Activated CD4-positive, alpha-beta T cell treated with anti-CD3 and anti-CD28 coated beads for 1 hour (primary cell): ENCODE measurements at places on chromosomes 1 and 21.

GRCh38 chr1:179793281-179793680 lies 50.2 kb downstream of the FAM163A start:
- DNase-seq: no peak

DNA sequence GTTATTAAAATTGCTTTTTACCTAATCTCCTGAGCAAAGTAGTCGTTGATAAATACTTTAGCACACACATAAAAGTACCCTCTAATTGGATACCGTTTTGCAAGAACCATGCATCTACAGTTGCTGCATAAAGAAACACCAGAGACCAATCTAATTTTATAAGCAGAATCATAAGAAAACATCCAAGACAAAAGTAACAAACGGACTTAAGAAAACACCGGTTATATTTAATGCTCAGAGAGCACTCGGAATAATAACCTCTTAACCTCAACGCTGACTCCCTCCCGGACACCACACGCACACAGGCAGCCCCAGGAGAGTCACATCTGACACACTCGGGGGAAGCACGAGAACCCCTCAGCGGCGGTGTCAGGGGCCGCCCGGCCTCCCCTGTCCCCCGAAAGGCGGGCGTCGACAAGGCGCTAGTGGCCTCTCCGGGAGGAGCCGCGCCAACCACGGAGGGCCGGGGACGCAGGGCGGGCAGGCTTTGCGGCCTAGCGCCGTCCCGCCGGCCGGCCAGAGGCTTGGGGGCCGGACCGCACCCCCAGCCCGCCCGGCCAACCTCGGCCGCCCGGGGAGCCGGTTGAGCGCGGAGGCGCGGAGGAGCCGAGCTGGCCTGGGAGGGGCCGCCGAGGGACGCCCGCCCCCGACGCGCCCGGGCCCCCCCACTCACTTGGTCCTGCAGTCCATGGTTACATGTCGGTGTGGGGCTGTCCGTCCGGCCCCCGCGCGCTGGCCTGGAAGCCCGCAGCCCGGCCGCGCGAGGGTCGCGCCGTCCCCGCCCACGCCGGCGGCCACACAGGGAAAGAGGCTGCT lies 606 bp downstream of the DENND1B start:
- peak; percentile 24 for DNase-seq

GRCh38 chr1:183226963-183227362 lies 40.9 kb downstream of the LAMC2 start:
- DNase-seq: no peak

DNA sequence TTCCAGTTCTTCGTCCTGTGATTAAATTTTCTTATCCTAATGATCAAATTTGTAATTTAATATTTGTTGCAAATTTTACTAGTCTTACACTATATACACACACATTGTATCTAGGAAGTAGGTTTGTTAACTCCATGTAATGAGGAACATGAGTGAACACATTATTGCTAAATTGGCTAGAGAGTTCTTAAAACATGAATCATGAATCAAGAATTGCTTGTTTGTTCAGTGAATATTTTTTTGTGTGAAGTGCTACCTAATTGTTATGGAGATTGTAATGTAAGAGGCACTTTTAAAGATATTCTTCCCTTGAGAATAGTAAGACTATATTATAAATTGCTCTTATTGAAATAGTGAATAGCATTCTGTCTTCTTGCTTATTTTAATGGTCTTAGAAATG lies 4.6 kb downstream of the GPSM2 start:
- DNase-seq: no peak

DNA sequence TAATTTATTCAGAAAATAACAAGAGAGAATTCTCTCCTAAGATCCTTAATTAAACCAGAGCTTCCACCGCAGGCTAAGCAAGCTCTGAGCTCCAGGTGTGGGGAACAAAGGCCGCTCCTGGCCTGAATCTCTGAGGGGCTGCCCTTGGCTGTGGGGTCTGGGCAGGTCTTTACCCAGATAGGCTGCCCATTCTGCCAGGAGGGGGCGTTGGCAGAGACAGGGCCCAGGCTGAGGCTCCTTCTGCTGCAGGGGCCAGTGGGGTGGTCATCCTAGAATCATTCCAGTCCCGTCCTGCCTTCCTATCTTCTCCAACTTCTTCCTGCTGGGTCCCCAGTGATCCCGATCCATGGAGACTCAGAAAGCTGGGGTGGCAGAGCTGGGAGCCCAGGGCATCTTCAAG lies 82.9 kb upstream of the POU3F1 start:
- no peak for DNase-seq

GRCh38 chr1:99573431-99574217 lies 72.3 kb upstream of the PALMD start:
- no peak for DNase-seq

DNA sequence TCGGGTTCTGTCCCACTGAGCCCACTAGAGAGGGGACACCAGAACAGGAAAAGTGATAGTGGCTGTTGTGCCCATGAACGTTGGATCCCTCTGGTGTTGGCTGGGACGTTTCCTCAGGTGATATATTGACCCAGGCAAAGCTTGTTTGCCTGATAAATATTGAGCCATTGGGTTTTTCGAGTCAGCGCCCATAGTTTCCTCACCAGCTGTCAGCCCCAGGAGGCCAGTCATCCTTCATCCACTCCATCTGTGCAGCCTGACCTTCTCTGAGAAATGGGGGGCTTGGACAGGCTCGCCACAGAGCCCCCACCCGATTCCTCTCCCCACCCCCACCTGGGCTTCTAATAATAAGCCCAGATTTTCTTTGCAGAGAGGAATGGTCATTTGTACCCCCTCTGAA lies 13.3 kb downstream of the DISP3 start:
- DNase-seq: no peak

DNA sequence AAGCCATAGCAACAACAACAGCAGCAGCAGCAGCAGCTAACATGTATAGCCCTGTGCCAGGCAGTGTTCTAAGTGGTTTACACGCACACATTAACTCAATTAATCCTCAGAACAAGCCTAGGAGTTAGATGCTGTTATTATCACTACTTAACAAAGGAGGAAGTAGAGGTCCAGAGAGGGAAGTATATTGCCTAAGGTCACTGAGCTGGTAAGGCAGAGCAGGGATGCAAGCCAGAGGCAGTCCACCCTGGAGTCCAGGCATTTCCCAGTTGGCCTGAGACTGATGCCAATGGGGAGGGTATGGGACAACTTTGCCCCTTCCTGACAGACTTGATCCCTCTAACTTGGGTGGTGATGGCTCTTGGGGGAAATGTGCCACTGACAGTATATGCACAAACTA lies 6.8 kb downstream of the CDC14A start:
- no peak for DNase-seq

- DNase-seq: no peak
Observed at GRCh38 chr1:154222918-154223317, 2.2 kb downstream of the UBAP2L start.

DNA sequence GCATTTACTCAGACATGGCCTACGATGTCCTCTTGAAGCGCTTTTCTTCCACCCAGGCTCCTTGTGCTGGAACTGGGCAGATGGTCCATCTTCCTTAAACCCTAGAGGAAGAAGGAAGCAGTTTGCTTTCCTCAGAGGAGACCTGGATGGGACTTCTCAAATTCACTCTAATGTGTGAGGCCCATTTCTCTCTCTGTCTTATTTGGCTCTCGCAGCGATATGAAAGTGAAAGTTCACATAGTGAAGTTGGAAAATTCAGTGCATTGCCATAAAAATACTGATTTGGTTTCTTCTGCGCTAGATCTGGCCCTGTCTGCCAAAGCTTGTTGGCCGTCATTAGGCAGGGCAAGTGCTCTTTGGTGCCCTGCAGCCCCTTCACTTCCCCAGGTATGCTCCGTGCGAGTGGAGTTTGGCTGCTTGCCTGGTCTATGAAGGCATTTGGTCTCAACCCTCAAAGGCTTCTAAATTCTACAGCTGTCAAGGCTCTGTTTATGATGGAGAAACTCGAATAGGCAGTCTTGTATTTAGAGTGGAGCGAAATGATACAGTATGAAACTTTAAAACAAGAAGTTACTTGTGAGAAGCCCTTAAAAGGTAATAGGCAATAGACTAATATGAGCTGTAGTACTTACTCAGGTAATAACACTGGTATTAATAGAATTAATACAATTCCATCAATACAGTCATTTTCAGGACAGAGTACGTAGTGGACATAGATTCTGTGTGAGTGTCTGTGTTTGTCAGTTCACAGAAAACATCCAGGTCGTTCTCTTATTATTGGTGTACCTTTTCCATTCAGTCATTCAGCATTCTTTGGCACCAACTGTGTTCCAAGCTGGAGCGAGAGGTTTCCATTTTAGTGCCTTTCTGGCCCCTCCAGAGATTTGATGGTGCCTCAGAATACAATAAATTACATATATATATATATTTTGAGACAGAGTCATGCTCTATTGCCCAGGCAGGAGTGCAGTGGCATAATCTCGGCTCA lies 20.5 kb downstream of the SZRD1 start:
- no peak for DNase-seq

- no peak for DNase-seq
Observed at GRCh38 chr1:53180226-53180625, 16.4 kb upstream of the CPT2 start.

- DNase-seq: no peak
Observed at GRCh38 chr21:25760677-25761076, 25.9 kb downstream of the GABPA start.

- no peak for DNase-seq
Observed at GRCh38 chr1:167328306-167328815, 107.7 kb downstream of the POU2F1 start.

DNA sequence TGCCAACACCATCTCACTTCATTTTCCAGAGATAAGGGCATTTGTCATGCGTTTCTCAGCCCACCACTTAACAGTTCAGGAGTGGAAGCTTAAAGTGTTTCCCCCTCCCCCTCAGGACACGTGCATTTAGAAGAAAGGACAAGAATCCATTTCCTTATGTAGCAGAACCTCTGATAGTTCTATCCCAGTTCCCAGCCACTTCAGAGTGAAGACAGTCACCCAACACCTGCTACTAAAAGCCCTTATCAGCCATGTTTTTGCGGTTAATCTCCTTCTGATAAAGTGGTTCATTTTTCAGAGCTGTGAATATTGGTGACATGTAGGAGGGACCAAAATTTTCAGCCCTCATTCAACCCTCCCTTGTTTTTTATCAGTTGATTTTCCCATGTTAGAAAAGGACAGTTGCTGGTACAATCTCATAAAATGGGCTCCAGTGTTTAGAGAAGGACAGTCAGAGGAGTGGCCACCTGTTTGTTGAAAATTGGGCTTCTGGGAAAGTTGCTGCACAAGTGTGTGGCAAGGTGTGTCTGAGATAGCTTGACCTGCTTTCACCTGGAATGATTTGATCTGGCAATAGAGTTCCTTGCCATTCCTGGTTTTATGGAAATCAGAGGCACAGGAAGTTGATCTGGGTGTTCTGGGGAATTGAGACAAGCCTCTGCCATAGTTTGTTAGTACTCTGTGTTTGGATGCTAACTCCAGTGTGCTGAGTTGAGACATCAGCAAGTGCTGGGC lies 114.0 kb downstream of the PPP1R12B start:
- DNase-seq: no peak

DNA sequence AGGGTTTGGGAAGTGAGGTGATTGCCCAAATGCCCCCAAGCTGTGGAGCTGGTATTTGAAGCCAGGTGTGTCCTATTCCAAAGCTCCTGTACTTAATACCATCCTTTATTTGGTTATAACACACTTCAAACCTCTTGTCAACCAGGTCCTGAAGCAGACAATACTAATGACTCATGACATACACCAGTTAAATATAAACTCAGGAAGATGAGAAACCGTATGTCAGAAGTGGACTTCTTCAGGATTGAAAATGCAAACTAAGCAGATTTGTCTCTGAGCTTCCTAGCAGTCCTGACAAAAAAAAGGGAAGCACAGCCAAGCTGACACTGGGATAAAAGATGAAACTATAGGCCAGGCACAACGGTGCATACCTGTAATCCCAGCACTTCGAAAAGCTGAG lies 70.6 kb downstream of the ALPL start:
- DNase-seq: no peak
